ENCODE measurements at places on chromosomes 1 and 21.

DNA sequence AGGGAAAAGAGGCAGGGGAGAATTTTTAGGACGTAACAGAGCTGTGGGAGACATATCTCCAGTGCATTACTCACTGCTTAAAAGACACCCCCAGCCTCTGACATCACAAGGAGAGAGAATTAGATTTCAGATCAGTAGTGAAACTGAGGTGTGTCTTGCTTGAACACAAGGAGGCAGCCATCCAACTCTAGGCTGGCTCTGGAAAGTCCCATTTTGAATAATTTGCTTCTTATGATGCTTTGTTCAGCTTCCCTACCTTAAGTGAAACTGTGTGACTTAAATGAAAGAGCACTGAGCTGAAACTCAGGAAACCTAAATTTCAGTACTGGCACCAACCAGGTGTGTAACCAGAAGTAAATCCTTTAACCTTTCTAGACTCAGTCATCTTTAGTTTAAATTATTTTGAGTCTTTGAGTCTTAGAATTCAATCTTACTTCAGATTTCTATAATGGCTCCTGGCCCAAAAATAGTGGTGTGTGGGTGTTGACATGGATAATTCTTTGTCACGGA is 251.6 kb upstream of the SGIP1 start:
- peak; percentile 57 for DNase-seq

DNA sequence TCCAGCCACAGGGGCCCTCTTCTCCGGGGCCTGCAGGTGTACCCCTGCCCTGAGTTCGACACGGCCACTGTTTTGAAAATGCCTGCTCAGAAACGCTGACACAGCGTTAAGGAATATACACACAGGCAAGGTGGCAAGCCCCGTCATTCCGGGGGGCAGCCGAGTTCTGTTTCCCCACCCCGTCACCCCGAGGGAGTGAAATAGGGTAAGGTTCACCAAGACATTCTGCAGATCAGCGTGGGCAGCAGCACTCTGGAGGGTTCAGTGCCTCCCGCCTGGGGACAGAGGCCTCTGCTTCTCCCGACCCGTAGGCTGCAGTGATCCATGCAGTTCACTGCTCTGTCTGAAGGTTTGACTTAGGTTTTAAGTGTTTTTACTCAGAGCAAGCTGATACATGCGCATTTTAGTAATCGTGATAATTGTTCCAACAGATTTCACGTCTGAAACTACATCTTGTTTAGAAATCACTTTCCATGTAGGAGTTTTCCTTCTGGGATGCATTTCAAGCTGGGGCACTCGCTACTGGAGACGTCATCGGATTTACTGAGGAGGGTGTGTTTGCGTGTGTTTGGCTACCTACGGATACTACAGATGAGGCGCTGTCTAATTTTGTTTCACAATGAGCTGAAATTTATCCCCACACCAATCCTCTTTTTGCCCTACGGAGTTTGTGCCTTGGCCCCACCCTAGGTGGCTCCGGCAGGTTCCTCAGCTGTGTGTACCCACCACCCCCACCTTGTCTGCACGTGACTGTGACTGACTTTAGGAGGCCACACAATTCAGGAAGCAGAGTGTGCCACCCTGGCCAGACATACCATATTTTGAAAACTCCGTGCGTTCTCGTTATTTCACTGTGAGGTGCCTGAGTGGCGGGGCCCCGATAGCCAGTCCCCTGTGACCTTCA is 63.5 kb downstream of the AGPAT3 start:
- no peak for DNase-seq

GRCh38 chr1:90561911-90562310 is 155.2 kb downstream of the BARHL2 start:
- DNase-seq: no peak

GRCh38 chr1:31586376-31587327 is 10.3 kb downstream of the TINAGL1 start:
- DNase-seq: no peak

- no peak for DNase-seq
Observed at GRCh38 chr1:13703558-13704490, 3.8 kb downstream of the PRDM2 start.

GRCh38 chr1:24406788-24407187 is 6.8 kb downstream of the STPG1 start:
- no peak for DNase-seq

GRCh38 chr1:12369258-12369657 is 139.4 kb downstream of the VPS13D start:
- no peak for DNase-seq

DNA sequence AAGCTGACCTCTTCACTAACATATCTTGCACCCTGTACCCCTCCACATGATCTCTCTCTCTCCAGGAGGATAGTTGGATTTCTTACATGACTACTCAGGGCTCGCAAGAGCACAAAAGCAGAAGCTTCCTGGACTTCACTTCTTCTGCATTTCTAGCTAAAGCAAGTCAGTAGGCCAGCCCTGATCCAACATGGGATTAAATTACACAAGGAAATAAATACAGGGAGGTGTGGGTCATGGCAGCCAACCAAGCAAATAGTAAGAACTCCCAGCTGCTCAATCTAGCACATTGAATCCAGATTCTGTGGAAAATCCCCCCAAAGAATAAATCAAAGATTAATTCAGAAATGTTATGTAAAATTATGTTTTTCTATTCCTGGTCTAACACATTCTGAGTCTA is 33.3 kb downstream of the KLHDC7A start:
- DNase-seq: no peak

- no peak for DNase-seq
Observed at GRCh38 chr1:110756506-110756905, 81.8 kb upstream of the KCNA3 start.

DNA sequence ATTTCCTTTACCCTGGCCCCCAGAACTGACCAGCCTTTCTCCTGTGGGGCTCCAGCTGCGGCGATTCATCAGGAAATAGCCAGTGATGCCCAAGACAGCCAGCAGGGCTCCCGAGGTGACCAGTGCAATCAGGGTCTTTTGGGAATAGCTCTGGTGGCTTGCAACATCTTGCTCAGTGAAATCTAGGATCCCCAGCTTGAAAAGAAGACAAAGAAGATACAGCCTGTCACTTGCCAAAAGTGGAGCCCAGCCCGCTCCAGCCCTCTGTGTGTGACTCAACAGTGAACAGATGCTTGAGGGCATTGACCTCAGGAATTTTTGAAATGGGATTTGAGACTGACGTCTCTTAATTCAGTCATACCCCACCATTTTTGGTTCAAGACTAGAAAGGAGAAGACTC is 22.3 kb downstream of the CD34 start:
- DNase-seq: no peak

- DNase-seq: peak; percentile 43
Observed at GRCh38 chr1:163410073-163410999, 88.6 kb downstream of the NUF2 start.

DNA sequence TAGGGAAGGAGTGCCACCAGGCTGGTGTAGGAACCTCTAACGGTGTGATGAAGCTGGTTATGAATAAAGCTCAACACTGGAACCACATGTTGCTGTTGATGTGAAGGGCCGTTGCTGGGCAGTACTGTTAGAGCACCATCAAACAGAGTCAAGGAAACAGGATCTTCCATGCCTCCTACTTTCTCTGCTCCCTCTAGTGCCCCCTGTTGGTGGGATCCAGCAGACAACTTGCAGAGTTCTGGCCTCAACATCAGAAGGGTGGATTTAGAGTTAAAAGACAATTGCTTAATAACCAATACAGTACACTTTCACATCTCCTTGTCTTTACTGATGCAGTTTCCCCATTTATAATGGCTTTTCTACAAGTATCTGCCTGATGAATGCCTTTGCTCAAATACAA is 336.4 kb downstream of the NTNG1 start:
- peak; percentile 12 for DNase-seq

GRCh38 chr1:37574834-37575480 is 18.2 kb downstream of the DNALI1 start:
- DNase-seq: no peak

- no peak for DNase-seq
Observed at GRCh38 chr1:226754793-226755533, 15.9 kb upstream of the ITPKB start.

GRCh38 chr1:67308136-67308535 is 463 bp downstream of the IL12RB2 start:
- peak; percentile 34 for DNase-seq

DNA sequence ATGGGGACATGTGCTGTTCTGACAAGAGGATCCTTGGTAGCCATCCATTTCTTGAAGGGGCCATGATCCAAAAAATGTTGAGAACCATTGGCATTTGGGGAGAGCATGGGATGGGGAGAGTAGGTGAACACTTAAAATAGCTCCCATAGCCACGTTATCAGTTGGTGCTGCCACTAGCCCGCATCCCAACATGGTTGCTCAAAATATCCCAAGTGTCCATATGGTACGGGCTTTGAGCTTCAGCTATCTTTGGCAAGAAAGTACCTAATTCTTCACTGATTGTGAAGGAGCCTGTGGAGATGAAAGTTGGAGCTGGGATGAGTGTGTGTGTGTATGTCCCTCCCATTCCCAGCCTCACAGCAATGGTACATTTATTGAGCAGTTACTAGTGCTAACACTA is 3.1 kb upstream of the ZNF648 start:
- DNase-seq: no peak

GRCh38 chr1:154533952-154534844 is 24.3 kb downstream of the UBE2Q1 start:
- DNase-seq: no peak

DNA sequence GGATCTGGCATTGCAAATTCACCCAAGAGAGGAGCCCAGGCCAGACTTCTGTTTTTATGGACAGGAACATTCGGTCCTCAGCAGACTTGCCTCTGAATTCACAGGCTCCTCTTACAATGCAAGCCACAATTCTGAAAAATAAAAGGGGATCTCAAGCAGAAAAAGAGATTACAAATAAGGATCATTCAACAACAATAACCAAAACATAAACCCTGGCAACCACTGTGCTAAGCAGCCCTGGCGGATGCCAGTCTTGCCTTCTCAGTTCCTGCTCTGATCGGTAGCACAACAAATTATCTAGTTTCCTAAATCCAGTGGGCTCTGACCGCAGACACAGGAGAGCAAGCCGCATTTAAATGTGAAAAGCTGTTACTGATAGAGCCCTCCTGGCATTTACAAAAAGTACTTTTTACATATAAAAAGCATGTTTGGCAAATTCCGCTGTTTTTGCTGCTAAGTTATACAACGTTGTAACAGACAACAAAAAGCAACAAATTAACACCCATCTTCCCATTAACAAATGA is 123.4 kb upstream of the FOXD3 start:
- DNase-seq: no peak

GRCh38 chr1:169570172-169570574 is 16.1 kb downstream of the F5 start:
- no peak for DNase-seq

GRCh38 chr1:83839566-83840173 is 159.3 kb downstream of the TTLL7 start:
- DNase-seq: no peak
